A673 (cell line): ENCODE measurements at places on chromosomes 2 and 18.
A peak's percentile ranks its signal among the peaks of the same experiment; 100 is the strongest.

- DNase-seq = no peak
These were observed 144.1 kb downstream of the NCOA1 start for GRCh38 chr2:24635181-24635580.

DNA sequence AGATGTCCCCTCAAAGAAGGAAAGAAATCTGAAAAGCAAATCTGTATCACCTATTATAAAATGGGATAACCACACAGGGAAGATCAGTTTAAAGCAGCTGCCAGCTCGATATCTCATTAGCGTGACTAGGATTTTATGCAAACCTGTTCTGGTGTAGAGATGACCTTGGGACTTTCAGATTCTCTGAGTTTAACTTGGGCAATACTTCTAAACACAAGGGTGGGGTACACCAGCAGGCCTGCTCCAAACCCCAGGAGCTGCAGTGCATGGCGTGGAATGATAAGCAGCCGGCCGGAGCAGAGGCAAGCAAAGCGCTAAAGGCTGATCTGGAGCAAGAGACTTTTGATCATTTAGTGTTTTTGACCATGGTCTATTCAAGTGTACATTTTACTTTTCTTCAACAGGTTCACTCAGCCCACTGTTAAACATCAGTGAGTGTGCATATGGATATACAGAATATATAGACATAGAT lies 4.7 kb downstream of the SERTAD2 start:
- DNase-seq = no peak

GRCh38 chr2:189008555-189009262 lies 34.5 kb downstream of the COL3A1 start:
- no peak for DNase-seq

- DNase-seq = no peak
These were observed 2.0 kb upstream of the MOB4 start for GRCh38 chr2:197513915-197514314.

- DNase-seq = peak; percentile 42
These were observed 147.2 kb downstream of the ASB1 start for GRCh38 chr2:238573916-238574315.

GRCh38 chr18:48949606-48950535 lies 894 bp downstream of the SMAD7 start:
- peak; percentile 68 for DNase-seq
